ENCODE measurements at places on chromosomes 6 and 20.

DNA sequence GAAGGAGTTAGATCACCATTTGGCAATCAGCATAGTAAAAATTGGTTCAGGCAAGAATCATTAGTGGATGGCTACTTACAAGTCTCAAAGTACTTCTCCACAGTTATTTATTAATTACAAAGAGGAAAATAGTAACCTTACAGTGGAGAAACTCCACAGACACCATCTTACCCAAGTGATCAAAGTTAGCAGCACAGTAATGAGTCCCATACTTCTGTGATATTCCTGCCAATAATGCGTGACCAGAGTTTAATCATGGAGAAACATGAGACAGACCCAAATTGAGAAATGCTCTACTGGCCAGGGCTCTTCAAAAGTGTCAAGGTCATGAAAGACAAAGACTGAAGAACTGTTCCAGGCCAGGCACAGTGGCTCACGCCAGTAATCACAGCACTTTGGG is 9.5 kb downstream of the TBC1D7 start:
- peaks cover 51% of the 10 kb centered on the region for H3K36me3 ChIP-seq
- no peak overlapping the region for H3K4me3 ChIP-seq
- H3K27me3 ChIP-seq = no peaks in the 10 kb centered on the region
- no peak for DNase-seq

DNA sequence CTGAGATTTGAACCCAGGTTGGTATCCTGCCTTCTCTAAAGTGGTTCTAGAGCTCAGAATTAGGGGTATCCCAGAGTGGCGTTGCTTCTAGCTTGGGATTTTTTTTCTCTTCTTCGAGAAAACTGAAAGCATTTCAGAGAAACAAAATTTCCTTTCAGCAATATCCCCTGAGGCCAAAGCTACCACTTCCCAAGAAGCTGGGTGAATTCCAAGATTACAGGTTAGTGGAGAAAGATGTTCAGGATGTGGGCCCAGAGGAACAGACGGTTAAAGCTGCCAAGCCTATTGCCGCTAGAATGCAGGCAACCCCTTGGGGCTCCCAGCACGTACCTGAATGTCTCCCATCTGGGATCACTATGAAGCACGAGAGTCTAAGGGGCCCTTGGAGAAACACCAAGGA is 134.1 kb downstream of the FOXO3 start:
- no peak overlapping the region for H3K27ac ChIP-seq
- no peaks in the 10 kb centered on the region for H3K36me3 ChIP-seq
- H3K27me3 ChIP-seq = no peaks in the 10 kb centered on the region
- H3K4me1 ChIP-seq = peaks cover 16% of the 10 kb centered on the region
- H3K4me3 ChIP-seq = no peak overlapping the region

DNA sequence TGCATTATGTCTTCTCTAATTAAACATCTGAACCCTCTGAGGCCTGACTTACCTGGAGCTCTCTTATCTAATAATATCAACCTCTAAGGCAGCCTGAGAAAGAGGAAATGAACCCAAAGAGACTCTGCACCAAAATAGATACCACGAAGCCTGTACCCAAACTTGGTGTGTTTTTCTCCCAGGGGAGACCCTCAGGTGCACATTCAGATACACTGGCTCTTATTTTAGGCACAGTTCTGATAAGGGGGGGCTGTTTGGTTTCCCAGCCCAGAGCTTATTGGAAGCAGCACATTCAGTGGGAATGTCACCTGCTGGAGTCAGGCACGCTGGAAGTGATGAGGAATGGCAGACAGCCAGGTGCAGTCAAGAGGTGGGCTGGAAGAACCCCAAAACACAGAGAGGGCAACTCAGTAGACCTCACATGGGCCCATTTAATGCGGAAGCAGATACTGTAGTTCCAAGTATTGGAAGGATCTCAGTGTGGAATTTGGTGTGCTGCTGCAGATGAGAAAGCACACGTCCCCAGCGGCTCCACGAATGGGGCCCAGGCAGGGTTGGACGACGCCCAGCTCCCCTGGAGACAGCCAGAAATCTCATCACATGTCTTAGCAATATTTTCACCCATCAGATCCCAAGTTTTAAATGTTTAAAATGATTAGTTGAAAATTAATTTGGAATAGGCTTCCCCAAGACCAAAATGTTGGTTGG is 9.7 kb upstream of the CCR6 start:
- no peak overlapping the region for H3K4me3 ChIP-seq
- DNase-seq = no peak
- no peak overlapping the region for H3K27ac ChIP-seq
- H3K4me1 ChIP-seq = no peaks in the 10 kb centered on the region

DNA sequence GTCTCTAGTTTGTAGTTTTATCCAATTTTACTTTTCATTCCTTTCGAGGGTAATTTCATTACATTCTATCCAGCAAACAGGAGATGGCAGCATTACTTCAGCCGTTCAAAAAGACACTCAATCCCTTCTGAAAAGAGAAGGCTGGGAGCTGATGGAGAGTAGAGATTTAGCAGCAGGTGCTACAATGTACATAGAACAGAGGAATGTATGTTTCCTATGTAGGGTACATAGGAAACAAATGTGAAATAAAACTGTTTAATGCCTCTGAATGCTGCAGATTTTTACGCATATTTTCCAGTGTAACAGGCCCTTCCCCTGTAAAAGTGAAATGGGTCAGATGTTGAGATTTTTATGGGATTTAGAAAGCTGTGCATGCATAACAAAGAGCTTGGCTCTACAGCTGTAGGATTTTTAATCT is 16.0 kb downstream of the RPS12 start:
- no peaks in the 10 kb centered on the region for H3K27me3 ChIP-seq
- no peak for DNase-seq
- H3K4me3 ChIP-seq = no peak overlapping the region
- no peaks in the 10 kb centered on the region for H3K4me1 ChIP-seq
- H3K36me3 ChIP-seq = no peaks in the 10 kb centered on the region
- H3K27ac ChIP-seq = no peak overlapping the region

GRCh38 chr20:31496761-31497295 is 17.4 kb upstream of the HM13 start:
- H3K4me1 ChIP-seq = no peaks in the 10 kb centered on the region
- H3K27ac ChIP-seq = no peak overlapping the region
- no peaks in the 10 kb centered on the region for H3K36me3 ChIP-seq
- DNase-seq = no peak
- H3K4me3 ChIP-seq = no peak overlapping the region
- H3K27me3 ChIP-seq = no peaks in the 10 kb centered on the region

DNA sequence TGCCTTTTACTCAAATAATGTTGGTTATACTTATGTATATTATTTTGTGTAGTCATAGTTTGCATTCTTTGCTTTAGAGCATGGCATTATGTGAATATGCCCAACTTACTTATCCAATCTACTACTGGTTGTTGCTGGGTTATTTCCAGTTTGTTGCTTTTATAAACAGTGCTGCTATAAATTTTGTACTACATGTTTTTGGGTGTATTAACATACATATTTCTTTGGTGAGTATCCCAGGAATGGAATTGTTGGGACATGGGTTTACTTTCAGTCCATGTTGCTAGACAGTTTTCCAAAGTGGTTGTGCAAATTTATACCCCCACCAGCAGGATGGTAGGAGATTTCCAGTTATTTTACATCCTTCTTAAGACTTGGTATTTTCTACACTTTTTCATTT is 157.1 kb upstream of the THEMIS start:
- no peak overlapping the region for H3K4me3 ChIP-seq
- no peaks in the 10 kb centered on the region for H3K4me1 ChIP-seq
- no peak for DNase-seq
- peaks cover 8% of the 10 kb centered on the region for H3K36me3 ChIP-seq
- H3K27ac ChIP-seq = no peak overlapping the region

DNA sequence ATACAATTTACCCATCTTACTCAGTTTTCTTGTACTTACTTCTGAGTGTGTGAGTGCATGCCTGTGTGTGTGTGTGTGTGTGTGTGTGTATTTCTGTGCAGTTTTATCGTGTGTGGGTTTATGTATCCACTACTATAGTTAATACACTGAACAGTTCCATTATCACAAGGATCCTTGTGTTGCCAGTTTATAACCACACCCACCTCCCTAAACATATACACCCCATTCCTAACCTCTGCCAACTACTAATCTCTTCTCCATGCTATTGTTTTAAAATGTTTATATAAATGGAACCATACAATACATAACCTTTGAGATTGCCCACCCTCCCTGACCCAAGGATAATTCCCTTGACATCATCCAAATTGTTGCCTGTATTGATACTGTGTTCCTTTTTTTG is 18.7 kb downstream of the POFUT1 start:
- no peak overlapping the region for H3K4me3 ChIP-seq
- H3K4me1 ChIP-seq = no peaks in the 10 kb centered on the region
- H3K27me3 ChIP-seq = no peaks in the 10 kb centered on the region
- peaks cover 47% of the 10 kb centered on the region for H3K36me3 ChIP-seq

- H3K4me1 ChIP-seq = no peaks in the 10 kb centered on the region
- H3K27me3 ChIP-seq = peaks cover 45% of the 10 kb centered on the region
- DNase-seq = no peak
- no peaks in the 10 kb centered on the region for H3K36me3 ChIP-seq
- no peak overlapping the region for H3K27ac ChIP-seq
These were observed 21.8 kb downstream of the PCK1 start for GRCh38 chr20:57582432-57583288.

GRCh38 chr6:158262755-158263154 is 49.5 kb upstream of the TULP4 start:
- no peak overlapping the region for H3K27ac ChIP-seq
- H3K4me3 ChIP-seq = no peak overlapping the region
- DNase-seq = no peak
- H3K27me3 ChIP-seq = no peaks in the 10 kb centered on the region
- H3K4me1 ChIP-seq = peaks cover 3% of the 10 kb centered on the region
- peaks cover 4% of the 10 kb centered on the region for H3K36me3 ChIP-seq

DNA sequence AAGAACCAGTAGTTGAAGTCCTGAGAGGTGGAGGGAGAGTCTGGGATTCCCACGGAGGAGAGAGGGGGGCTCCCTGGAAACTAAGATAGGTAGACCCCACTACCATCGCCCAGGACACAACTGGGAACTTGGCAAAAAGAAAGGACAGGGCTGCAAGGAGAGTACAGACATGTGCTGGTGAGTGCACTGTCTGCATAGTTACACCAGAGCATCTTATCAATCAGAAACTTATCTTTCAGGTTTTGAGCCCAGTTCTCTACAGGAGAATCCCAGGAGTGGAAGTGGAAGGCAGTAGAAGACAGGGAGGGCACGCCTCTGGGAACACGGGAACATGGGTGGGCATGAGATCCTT is 12.2 kb downstream of the NFKBIL1 start:
- H3K4me3 ChIP-seq = no peak overlapping the region
- H3K4me1 ChIP-seq = peaks cover 61% of the 10 kb centered on the region
- no peak for DNase-seq
- H3K27me3 ChIP-seq = no peaks in the 10 kb centered on the region
- peak overlapping the region; percentile 6 for H3K27ac ChIP-seq
- H3K36me3 ChIP-seq = peaks cover 23% of the 10 kb centered on the region
